ENCODE measurements at places on chromosomes 13 and 19. TPM values are rescaled to one million over a fixed set of nuclear protein-coding genes. Genes with fewer than 3 reads are reported as not detected.
A peak's percentile ranks its signal among the peaks of the same experiment; 100 is the strongest.

DNA sequence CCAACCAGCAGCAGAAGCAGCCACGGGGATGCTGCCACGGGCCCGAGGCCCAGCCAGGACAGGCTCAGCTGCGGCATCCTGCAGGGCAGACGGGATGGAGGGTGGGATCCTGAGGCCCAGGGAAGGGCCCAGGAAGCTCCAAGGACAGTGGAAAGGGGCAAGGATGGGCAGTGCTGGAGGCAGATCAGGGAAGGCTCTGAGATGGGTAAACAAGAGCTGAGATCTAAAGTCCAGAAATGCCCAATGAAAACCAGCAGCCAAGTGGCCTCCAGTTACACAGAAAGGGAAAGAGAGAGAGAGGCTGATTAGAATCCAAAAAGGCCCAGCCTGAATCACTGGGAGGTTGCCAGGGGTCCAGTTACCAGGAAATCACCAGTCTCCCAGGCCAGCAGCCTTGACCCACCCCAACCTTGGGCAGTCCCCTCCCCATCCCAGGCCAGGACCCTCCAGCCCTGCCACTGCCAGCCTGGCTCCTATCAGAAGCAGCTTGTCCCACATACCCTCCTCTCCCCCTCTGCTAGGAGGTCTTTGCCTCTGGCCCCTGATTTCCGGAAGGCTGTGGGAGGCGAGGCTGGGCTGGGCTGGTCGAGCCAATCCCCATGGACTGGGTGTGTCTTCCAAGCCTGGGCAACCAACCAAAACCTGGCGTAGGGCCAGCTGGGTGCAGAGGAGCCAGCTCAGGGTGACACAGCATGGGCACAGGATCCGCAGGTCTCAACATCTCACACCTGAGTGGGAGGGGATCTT lies at the start of gene CYP4F11:
TSS of gene CYP4F11 (minus strand) at position 198 of the 747 bp plus-strand sequence. CDS start at position 77, 121 bp downstream.
- DNase-seq, result no peak

DNA sequence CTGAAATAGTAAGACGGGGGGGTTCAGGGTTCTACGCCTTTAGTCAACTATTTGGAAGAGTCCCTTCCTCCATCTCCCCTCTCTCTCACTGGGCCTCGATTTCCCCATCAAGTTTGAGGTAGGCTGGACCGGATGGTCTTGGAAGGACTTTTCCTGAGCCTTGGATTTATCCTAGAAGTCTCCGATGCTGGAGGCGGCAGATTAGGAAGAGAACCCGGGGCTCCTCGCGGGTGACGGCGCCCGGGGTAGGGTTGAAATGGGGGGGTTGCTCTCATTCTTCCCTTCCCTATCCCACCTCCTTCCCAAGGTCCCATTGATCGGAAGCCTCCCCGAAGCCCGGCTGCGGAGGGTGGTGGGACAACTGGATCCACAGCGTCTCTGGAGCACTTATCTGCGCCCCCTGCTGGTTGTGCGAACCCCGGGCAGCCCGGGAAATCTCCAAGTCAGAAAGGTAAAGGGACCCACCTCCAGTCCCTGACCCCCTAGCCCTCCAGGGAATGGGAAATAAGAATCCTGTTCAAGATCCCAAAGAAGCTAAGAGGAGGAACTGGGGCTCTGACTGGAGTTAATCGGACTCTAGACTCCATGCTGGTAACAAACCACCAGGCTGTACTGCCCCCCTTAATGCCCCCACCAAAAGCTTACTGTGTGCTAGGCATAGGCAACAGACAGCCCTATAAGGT lies 781 bp downstream of the QPCTL start:
- DNase-seq, result peak; percentile 69

GRCh38 chr13:88601949-88602348 lies 930.8 kb downstream of the SLITRK5 start:
- no peak for DNase-seq

KCNJ14 gene
- 0.43 TPM for total RNA-seq

CAPN12 gene
- not detected for total RNA-seq

TEKTIP1 gene
- not detected for total RNA-seq
